Fibroblast of lung (primary cell): ENCODE measurements at places on chromosomes 6 and 20. TPM values are rescaled to one million over a fixed set of nuclear protein-coding genes. Genes with fewer than 3 reads are reported as not detected.

GRCh38 chr6:108363113-108363512, 68.3 kb downstream of the AFG1L start:
- no peak for DNase-seq

DNA sequence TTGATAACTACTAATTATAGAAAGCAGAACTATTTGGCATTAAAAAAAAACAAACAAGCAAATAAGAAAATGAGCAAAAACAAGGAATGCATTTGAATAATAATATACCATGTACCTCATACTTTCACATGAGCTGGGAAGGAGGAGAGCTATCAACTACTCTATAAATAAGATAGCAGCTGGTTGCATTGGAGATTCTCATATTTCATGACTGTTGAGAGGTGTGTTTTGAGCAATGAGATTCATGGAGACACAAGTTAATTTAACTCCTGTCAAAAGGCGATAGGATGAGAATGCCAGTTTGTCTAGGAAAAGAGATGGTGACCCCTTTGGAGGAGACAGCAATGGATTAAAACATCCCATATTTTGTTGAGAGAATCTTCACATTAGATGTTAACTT, 348.8 kb upstream of the SPTLC3 start:
- DNase-seq, result no peak

DNA sequence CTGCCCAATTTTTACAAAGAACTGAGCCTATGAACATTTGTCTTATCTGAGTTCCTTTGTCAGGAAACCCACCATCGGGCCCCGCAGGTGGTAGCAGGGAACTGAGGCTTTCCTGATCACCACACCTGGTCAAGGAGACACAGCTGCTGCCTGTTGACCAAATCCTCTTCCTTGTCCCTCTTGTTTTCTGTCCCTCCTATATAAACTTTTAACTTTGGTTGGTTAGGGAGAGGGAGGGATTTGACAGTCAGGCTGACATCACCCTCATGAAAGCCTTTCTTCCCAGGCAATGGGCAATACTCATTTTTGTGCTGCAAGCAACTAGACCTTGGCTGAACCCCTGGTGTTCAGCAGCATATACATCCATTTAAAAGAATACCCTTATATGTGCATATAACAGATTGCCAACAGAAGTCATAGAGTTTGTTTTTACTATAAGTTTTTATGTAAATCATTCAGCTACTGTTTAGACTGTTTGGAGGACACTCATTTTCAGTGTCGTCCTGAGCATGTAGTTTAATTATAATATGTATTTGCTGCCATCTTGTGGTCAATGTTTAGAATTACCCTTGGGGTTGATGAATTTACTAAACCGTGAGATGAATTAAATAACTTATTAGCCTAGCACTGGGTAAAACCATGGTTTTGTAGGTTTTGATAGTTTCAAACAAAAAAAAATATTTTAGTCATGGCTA, 17.0 kb downstream of the CRISP1 start:
- DNase-seq, result peak; percentile 43

DNA sequence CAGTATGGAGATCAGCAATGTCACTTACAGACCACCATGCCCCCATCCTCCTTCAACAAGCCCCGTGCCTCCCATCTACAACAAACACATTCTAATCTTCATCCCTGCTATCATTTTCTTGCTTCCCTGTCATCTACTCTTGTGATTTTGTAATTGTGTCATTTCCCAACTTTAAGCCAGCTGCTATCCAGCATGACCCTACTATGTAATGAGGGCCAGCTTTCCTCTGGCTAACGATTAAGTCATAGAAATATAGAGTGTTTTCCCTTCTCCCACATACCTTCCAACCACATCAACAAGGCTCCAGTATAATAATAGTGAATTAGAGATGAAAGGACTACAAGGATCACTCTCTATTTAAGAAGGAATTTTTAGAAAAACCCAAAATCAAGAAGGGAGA, 607.0 kb downstream of the TENT5A start:
- no peak for DNase-seq

- peak; percentile 94 for DNase-seq
Measured at GRCh38 chr6:9523462-9523861, 891.4 kb downstream of the TFAP2A start.

The KCNK16 gene
- not detected in 2 replicates for total RNA-seq

The TOX2 gene
- 4.4 and 5.9 TPM in 2 replicates for total RNA-seq
